ENCODE measurements at places on chromosomes 4 and X. TPM values are rescaled to one million over a fixed set of nuclear protein-coding genes. Genes with fewer than 3 reads are reported as not detected.

Gene EGF
- 0.13 TPM for total RNA-seq

Gene PPEF2
- under 0.01 TPM for total RNA-seq

Gene UFSP2
- total RNA-seq, result 36.2 TPM

Gene GLRA3
- total RNA-seq, result not detected

Data from dermis microvascular lymphatic vessel endothelial cell (primary cell).